ENCODE measurements at places on chromosomes 3 and 15.

DNA sequence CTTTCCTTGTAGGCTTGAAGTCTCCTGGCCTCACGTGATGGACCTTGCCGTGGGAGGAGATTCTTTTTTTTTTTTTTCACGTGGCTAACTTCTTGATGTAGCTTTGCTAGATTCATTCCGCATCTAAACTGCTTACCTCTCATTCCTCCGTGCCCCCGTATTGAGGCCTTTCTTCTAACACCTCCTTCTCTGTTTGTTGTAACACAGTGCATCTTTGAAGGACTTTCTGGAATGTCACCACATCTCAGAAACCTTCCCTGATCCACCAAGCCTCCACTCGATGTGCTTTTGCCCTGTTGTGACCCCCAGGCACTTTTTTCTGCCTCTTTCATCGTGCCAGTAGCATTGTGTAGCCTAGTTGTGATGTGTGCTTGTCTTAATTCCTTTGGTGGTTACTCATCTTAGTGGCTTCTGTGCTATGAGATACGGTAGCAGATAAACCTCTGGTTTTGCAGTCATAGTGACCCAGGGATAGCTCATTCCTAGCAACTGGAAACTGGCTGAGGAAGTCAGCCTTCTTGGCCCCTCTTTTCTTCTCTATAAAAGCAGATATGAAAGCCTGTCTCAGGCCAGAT is 1.6 kb upstream of the BNC1 start:
- DNase-seq = peak; percentile 79

- no peak for DNase-seq
Measured at GRCh38 chr15:91007266-91007665, 12.9 kb upstream of the PRC1 start.

- DNase-seq = no peak
Measured at GRCh38 chr3:71879089-71879488, 94.1 kb upstream of the PROK2 start.

DNA sequence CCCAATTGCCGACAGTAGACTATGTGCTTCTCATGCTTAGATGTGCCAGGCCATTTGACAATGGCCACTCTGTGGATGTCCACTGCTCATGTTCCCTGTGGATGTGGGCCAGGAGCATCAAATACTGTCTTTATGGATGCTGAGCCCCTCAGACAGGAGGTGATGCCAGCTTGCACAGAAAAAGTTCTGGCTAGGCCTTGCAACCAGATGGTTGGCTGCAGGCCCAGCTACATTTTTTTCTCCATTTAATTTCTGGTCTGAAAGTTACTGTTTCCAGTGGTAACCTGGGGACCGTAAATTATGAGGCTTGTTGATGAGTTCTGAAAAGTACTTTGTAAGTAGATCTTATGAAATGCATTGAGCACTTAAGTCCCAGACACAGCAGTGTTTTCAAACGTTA is 228.5 kb downstream of the CHL1 start:
- no peak for DNase-seq

DNA sequence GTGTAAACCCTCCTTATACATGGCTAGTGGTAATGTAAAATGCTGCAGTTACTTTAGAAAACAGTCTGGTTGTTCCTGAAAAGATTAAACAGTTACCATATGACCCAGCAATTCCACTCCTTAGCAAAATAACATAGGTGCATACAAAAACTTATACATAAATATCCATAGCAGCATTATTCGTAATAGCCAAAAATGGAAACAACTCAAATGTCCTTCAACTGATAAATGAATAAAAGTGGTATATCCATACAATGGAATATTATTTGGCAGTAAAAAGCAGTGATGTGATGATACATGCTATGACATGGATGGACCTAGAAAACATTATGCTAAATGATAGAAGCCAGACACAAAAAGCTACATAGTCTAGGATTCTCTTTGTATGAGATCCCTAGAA is 31.6 kb upstream of the SIN3A start:
- DNase-seq = no peak

DNA sequence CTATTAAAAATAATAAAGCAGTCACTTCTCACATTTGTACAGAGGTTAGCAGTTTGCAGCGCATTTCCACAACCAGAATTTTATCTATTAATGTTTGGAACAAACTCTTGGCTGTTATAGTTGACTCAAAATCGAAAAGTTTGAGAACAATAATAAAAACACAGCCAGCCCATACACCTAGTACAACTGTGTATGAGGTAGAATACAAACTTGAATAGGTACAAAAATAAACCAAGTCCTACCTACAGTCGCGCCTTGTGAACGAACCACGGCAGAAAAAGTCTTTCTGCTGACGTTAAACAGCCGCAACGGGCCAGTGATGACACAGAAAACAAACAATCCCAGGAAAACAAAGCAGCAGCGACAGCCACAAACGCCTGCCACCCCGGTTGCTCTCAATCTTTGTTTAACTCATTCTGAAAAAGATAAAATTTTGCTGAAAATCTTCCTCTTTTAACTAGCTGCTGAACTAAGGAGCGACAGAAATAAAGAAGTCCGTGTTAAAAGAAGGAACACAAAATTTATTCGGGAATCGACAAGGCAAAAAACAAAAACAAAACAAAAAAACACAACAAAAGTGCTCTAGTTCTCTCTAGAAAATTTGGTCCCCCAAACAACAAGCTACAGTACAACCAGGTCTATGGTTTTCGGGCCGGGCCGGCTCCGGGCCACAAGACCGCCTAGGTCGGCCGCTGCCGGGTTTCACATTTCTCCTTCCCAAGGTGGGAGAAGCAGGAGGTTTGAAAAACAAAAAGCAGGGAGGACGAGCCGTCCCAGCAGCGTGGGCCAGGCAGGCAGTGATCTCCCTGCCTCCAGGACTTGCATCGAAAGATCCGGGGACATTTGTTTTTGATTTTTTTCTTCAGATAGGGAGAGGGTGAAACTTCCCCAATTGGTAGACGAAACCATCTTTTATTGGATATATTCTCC is 2.9 kb downstream of the FOXL2 start:
- no peak for DNase-seq
